ENCODE measurements at places on chromosomes 4 and X.

DNA sequence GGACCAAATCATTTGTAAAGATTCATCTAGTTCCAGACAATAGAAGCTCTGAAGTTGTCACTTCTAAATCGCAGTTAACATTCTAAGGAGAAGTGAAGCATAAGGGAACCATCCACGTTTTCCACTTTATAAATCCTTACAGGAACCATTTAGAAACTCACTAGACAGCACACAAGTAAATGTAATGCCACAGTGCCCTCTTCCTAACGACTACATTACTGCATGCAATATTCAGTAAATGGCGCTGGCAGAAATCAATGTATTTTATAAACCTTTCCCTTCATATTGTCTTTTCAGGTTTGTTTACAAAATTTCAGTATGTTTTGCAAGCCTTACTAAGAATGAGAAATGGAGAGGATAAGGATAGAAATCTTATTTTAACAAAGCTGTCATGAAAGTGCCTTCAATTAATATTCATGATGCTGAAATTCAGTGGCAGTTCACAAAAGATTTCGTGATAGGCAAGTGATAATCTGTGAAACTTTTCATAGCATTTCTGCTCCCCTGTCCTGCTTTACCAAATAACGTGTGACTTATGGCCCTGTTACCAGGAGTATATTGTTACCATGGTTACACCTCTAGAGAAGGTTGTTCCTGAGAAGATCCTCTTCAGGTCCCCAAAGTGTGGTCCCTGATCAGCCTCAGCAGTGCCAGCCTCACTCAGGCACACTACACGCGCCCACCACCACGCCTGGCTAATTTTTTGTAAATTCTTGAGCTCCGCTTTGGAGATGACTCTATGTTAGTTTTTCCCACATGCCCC, 54.2 kb downstream of the TMA16 start:
- peak; percentile 43 for DNase-seq

DNA sequence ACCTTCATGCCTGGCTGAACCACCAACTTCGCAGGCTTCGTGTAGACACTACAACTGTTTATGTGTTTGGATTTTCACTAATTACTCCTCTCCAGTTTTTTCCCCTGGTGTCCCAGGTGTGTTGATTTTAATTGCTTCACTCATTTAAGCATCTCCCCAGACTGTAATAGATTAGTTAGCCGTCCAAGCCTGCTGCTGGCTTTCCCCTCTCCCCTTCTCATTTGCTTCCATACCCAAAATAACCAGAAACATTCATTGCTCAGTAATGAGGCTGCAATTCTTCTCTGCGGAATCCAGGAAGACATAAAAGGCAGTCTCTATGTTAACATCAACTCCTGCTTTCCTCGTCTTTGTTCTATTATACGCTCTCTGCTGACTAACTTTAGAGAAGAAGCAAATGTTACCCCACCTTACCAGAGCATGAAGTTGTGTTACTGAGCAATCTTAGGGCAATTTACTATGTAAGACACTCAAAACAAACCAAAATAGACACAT, 37.9 kb upstream of the SCRG1 start:
- no peak for DNase-seq

DNA sequence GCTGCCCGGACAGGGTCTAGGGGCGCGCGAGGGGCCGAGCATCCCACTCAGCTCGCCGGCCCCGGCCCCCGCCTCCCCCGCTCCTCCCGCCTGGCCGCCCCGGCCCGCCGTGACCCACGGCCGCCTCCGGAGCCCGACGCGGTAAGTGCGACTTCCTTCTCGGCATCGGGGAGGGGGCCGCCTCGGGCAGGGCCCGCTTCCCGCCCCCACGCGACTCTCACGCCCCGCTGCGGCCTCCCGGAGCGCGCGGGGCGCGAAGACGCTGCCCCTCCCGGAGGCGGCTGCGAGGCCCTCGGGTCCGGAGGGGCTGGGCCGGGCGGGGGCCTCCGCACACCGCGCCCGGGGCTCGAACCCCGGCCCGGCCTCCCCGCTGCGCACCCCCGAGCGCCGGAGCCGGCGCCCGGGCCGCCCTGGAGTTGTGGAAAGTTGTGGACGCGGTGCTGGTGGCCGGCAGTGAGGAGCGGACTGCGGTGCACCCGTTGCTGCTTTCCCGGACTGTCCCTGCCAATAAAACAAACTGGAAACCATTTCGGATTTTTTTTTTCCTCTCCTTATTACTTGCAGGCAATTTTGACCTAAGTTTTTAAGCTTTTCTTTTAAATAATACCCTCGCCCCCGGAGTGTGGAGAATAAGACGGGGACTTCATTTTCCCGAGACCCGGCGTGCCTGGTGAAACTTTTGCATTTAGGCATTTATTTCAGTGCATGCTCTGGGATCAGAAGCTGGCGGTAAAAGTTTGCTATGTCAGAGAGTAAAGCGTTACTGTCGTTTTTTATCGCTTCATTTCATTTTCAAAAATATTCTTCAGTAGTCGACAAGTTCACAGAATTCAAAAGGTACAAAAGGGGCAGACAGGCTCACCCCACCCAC, 13.0 kb upstream of the TMEM156 start:
- DNase-seq, result no peak

- no peak for DNase-seq
These were observed 29.2 kb downstream of the TBC1D9 start for GRCh38 chr4:140726776-140727500.

DNA sequence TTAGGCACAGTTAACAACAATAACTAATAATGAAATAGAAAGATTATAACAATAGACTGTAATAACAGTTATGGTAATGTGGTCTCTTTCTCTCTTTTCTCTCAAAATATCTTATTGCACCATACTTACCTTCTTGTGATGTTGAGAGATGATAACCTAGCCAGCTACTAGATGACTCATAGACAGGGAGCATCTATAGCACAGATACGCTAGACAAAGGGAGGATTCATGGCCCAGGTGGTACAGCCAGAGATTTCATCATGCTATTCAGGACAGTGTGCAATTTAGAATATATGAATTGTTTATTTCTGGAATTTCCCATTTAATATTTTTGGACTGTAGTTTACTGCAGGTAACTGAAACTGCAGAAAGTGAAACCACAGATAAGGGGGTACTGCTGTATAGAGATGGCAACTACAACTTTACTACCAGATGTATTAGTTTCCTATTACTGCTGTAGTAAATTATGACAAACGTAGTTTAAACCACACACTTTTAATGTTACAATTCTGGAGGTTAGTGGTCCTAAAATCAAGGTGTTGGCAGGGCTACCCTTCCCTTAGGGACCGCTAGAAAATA, 41.8 kb upstream of the MAGED1 start:
- DNase-seq, result no peak

- DNase-seq, result no peak
These were observed 25.4 kb upstream of the PDE5A start for GRCh38 chr4:119653990-119654389.

DNA sequence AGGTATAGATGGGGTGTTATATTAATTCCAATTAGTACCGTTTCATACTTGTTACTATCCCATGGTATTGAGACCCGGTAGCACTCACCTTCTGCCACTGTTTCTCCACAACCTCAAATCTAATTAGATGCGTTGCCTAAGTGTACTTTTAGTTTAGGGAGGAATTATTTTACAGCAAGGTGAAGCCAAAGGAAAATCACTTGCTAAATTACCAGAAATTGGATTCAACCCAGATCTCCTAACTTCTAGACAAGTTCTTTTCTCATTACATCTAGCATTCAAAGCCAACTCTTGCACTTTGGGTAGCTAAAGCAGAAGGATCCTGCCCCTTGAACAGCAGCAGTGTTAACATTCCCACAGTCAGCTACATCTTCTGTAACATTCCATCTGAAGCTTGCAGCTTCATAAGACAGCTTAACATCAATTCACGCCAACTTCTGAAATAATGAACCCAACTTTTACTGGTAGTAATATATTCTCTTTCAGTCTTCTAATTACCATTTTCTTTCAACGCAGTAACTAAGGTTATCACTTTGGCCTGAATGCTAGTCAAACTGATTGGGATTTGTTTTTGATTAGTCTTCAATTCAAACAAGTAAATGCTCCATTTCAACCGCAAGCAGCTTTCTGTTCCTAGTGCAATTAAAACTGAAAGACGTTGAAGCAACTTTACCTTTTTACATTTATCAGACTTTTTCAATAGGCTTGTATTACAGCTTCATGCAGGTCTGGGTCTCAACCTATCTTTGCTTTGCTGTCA, 934 bp upstream of the SEC31A start:
- peak; percentile 17 for DNase-seq

DNA sequence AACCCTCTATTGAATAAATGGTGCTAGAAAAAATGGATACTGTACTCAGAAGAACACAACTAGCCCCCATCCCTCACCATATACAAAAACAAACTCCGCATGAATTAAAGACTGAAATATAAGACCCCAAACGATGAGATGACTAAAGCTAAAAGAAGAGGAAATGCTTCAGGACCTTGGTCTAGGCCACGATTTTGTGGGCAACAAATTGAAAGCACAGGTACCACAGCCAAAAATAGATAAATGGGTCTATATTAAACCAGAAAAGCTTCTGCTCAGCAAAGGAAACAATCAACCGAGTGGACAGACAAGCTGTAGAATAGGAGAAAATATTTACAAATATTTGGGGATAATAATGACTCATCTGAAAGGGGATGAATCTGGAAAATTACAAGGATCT, 86.4 kb upstream of the DHRSX start:
- DNase-seq, result no peak
